ENCODE measurements at places on chromosomes 1 and 21.

DNA sequence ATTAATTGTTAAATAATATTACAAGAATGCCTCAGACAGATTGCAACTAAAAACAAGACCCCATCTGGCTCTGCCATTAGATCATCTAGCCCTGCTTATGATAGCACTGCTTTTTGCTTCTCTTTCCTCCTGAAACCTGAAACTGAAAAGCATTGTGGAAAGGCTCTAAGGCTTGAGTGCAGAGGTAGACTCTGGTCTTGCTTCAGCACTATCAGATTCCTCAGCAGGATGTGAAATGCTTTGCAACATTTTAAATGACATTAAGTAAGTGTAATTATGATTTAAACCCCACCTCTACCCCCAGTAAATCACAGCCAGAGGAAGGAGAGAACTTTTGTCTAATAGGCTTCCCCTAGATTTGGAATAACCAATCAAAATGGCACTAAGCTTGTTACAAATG is 32.9 kb downstream of the PHC2 start:
- peaks cover 20% of the 10 kb centered on the region for H3K27me3 ChIP-seq
- H3K36me3 ChIP-seq: no peaks in the 10 kb centered on the region
- no peak overlapping the region for H3K27ac ChIP-seq

DNA sequence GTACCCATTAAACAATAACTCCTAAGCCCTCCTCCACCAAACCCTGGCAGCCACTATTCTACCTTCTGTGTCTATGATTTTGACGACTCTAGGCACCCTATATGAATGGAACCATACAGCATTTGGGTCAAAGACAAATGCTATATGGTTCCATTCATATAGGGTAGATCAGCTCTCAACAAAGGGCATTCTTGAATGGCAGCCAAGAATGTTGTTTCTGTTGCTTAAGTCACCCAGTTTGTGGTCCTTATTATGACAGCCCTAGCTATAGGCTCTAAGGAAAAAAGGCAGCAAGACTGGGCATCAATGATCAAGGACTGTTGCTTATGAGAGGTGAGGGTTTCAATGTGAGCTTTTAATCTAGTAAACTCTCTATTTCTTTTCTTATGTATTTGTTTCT is 4.7 kb upstream of the SLC5A9 start:
- H3K27ac ChIP-seq: no peak overlapping the region
- H3K4me3 ChIP-seq: no peak overlapping the region
- H3K27me3 ChIP-seq: peaks cover 4% of the 10 kb centered on the region
- DNase-seq: no peak
- no peaks in the 10 kb centered on the region for H3K4me1 ChIP-seq
- H3K36me3 ChIP-seq: no peaks in the 10 kb centered on the region

GRCh38 chr1:23593556-23594148 is 34.4 kb upstream of the ID3 start:
- H3K27ac ChIP-seq: no peak overlapping the region
- no peaks in the 10 kb centered on the region for H3K36me3 ChIP-seq
- H3K4me3 ChIP-seq: no peak overlapping the region
- no peaks in the 10 kb centered on the region for H3K27me3 ChIP-seq

DNA sequence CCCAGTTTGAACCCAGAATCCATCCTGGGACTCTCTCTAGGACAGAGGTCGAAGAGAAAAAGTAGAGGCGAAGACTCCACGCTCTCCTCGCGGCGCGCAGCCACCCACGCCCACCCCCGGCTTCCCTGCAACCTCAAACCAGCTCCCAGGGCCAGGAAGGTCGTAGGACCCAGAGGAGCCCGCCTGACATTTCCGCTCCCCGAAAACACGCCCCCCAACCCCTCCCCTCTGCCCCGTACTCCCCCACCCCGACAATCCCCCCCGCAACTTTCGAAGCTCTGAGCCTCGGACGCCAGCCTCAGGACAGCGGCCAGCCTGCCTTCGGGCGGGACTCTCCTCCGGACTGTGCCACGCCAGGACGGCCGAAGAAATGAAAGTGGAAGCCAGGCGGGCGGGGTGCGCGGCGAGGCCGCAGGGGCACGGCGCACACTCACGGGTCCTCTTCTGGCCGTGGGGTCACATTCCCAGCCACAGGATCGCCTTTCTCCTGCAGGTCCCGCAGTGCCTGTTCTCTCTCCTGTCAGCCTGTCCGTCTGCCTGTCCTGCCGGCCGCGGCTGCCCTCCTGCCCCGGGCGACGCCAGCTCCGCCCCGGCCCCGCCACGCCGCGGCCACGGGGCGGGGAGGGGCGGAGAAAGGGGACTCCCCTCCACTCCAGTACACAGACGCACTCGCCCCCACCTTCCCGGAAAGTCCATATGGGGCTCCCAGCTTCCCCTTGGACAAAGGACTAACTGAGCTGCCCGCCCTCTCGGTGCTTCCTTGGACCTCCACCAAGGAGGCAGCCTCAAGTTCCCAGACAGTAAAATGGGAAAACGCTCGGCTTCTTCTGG is at the start of gene MOB3C:
Gene MOB3C, minus strand, starts transcription at position 535 of the 831 bp plus-strand sequence. CDS start 3,490 bp downstream, outside the sequence.
- H3K4me1 ChIP-seq: peaks cover 70% of the 10 kb centered on the region
- DNase-seq: peak; percentile 71
- no peaks in the 10 kb centered on the region for H3K27me3 ChIP-seq
- H3K27ac ChIP-seq: peak within 1 kb of the TSS; percentile 75
- peak within 1 kb of the TSS; percentile 88 for H3K4me3 ChIP-seq
